HT-29 (cell line): ENCODE measurements at places on chromosomes 12 and 14. TPM values are rescaled to one million over a fixed set of nuclear protein-coding genes. Genes with fewer than 3 reads are reported as not detected.

Gene PPP4R4
- total RNA-seq = 0.03 and 0.94 TPM in 2 replicates

- DNase-seq = peak; percentile 45
Observed at GRCh38 chr14:64841121-64841651, 38.5 kb downstream of the SPTB start.

Gene PZP
- total RNA-seq = not detected in 2 replicates

DNA sequence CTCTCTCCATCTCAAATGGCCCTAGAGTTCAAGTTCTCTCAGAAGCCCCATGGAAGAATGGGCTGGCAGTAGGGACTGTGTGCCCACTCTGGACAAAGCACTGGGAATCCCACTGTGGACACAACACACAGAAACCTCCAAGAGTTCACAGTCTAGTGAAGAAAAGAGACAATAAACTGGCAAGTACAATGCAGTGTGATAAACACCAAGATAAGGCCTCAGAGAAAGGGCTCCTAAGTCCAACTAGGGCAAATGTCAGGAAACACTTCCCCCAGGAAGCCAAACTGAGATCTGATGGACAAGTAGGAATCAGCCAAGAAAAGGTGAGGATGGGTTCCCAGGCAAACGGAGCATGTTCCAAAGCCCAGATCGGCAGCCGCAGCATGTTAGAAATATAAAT lies 5.4 kb downstream of the VSIG10 start:
- DNase-seq = peak; percentile 33

GRCh38 chr14:98766818-98767217 lies 505.2 kb downstream of the BCL11B start:
- DNase-seq = no peak

Gene CCDC196
- not detected in 2 replicates for total RNA-seq

Gene SENP1
- 9.4 and 10.6 TPM in 2 replicates for total RNA-seq

DNA sequence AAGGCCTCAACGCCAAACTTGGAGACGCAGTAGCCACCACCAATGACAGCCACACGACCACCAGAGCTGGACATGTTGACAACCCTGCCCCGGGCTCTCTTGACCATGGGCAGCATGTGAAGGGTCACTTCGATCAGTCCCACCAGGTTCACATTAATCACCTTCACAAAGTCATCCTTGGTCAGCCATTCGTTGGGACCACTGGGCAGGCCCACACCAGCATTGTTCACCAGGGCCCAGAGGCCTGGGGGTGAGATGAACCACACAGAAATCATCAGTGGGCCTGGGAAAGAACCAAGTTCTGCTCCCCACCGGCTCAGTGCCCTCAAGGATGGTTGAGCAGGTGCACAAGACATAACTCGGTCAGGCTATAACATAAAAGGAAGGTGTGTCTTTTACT lies 4.0 kb downstream of the SDR9C7 start:
- no peak for DNase-seq

DNA sequence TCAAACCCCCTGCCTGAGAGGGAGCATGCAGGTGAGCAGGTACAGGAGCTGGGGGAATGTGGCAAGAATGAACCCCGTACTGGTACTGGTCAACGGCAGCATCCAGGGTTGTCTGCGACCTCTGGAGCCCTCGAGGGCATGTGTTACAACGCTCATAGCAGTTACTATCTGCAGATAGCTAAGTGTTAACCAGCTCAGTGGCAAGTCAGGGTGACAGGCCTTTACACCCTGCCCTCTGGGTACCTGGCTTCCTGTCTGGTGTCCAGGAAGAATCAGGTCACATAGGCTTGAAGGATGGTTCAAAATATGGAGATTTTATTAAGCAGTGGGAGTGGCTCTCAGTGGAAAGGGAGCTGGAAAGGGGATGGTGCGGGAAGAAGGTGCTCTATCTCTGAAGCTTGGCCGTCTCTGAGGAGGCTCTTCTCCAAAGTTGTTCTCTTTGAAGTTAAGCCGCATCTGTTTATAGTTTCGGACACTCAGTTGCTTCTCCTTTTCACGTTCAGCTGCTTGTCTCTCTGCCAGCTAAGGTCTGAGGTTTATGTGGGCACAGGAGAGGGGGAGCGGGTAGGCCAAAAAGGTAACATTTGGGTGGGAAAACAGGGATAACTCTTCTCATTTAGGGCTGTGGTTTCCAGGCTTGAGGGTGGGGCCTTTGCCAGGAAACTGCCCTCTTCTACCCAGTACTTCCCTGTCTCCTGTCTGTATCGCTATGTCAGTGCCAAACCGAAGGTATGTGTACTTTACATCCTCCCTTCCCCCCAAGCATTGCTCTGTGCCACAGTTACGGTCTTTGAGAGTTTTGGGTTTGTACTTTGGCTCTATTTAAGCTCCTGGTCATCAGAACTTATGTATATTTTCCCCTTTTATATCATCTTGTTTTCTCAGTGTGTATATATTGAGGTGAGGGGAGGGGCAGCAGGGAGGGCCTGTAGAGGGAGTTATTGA lies 305.8 kb downstream of the RGS6 start:
- DNase-seq = no peak
